ENCODE measurements at places on chromosomes 3 and 15.

- H3K27ac ChIP-seq = no peak overlapping the region
- H3K36me3 ChIP-seq = no peaks in the 10 kb centered on the region
- H3K4me1 ChIP-seq = peaks cover 2% of the 10 kb centered on the region
- H3K27me3 ChIP-seq = no peaks in the 10 kb centered on the region
Measured at GRCh38 chr3:194996746-194997145, 274.2 kb downstream of the XXYLT1 start.

- no peaks in the 10 kb centered on the region for H3K36me3 ChIP-seq
- H3K4me3 ChIP-seq = no peak overlapping the region
- no peaks in the 10 kb centered on the region for H3K4me1 ChIP-seq
Measured at GRCh38 chr15:49898575-49899283, 220.3 kb downstream of the ATP8B4 start.

DNA sequence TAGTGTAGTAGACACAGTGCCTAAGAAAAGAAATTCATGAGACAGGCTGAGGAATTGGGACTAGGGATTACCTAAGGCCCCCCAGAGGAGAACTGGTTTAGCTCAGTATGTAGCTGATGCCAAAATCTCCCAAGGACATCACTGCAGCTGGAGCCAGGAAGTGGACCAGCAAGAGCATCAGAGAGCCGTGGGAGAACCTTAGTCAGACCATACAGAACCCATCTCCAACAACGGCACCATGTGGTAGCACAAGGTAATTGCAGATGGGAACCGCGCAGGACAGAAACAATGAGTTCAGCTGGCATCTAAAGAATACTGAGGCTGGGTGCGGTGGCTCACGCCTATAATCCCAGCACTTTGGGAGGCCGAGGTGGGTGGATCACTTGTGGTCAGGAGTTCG is 81.7 kb downstream of the WNT5A start:
- H3K27me3 ChIP-seq = no peaks in the 10 kb centered on the region
- no peak overlapping the region for H3K27ac ChIP-seq
- no peaks in the 10 kb centered on the region for H3K36me3 ChIP-seq
- no peaks in the 10 kb centered on the region for H3K4me1 ChIP-seq
- no peak overlapping the region for H3K4me3 ChIP-seq

DNA sequence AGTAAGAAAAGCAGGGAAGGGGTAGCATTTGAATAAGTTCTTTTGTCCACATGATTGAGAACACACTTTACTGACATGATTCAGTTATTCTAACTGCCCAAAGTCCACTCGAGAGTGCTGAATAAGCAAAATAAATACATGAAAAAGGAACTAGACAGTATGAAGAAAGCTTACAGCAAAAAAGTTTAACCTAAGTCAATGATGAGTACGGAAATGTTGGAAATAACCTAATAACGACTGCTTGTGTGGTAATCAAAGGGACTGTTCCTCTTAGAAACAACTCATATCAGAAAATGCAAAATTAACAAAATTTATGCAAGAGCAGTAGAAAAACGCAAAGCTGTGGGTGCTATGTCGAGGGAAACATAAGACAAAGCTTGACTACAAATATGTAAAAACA is 36.6 kb downstream of the DMXL2 start:
- DNase-seq = no peak
- peaks cover 21% of the 10 kb centered on the region for H3K4me1 ChIP-seq
- H3K36me3 ChIP-seq = no peaks in the 10 kb centered on the region
- no peak overlapping the region for H3K4me3 ChIP-seq
- peak overlapping the region; percentile 81 for H3K27ac ChIP-seq

- H3K4me1 ChIP-seq = no peaks in the 10 kb centered on the region
- no peak overlapping the region for H3K27ac ChIP-seq
- H3K36me3 ChIP-seq = no peaks in the 10 kb centered on the region
- no peaks in the 10 kb centered on the region for H3K27me3 ChIP-seq
- DNase-seq = no peak
Measured at GRCh38 chr15:30041868-30042267, 40.9 kb upstream of the GOLGA8J start.

DNA sequence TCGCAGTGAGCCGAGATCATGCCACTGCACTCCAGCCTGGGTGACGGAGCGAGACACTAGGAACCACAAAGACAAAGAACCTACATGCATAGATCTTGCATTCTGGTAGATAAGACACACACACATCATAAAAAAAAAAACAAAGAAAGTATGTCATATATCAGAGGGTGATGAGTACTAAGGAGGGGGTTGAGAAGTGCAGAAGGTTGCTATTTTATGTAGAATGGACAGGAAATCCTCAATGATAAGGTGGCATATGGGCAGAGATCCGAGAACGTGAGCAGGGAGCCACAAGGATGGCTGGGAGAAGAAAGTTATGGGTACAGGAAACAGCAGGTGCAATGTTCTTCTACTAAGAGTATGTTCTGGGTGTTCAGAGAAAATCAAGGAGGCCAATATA is 118.8 kb downstream of the MEX3B start:
- no peak for DNase-seq
- no peak overlapping the region for H3K27ac ChIP-seq
- H3K36me3 ChIP-seq = no peaks in the 10 kb centered on the region
- no peaks in the 10 kb centered on the region for H3K4me1 ChIP-seq
- no peak overlapping the region for H3K4me3 ChIP-seq

DNA sequence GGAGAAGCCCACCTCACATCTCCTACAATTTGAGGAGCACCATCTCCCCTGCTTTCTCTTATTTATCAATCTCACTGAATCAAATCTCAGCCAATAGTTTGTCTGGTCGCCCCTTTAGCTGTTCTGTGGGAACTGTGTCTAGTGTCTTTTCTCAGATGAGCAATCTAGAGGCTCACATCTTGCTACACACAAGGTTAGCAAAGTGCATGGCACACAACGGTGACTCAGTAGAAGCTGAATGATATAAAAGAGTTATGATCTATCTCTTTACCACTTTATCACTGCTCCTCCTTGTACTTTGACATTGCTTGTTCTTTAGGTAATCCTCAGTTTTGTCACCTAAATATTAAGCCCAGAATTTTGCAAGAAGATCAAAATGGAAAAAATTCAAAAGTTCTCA is 16.8 kb upstream of the COLQ start:
- no peaks in the 10 kb centered on the region for H3K36me3 ChIP-seq
- no peaks in the 10 kb centered on the region for H3K27me3 ChIP-seq
- peaks cover 8% of the 10 kb centered on the region for H3K4me1 ChIP-seq

GRCh38 chr3:143578810-143579435 is 269.3 kb downstream of the SLC9A9 start:
- no peak overlapping the region for H3K27ac ChIP-seq
- H3K4me3 ChIP-seq = no peak overlapping the region
- H3K4me1 ChIP-seq = no peaks in the 10 kb centered on the region
- no peaks in the 10 kb centered on the region for H3K27me3 ChIP-seq
- DNase-seq = no peak

DNA sequence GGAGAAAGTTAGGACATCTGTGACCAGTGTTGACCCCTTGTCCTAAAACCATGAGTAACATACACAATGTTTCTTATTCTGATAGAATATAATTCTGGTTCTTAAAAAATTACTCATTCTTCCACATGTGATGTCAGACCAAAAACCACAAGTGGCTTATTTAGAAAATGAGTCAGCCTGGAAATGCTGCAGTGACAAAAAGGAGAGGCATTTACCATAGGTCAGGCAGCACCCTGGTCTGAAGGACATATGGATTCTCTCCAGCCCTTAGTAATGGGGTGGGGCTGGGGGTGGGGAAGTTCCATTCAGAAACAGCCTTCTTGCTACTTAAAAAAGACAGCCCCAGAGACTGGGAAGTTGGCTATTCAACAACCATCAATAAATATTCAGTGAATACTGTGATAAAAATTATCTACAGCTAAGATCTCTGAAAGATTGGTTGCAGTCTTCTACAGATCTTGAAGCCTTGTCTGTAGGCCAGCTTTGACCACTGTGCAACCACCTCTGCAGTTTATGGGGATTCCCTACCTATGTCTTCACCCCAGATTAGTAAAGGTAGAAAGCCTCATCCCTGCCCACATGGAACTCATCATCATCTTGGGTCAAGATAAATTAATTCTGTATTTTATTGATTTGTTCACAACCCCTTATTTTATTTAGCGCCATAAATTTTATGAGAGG is 34.9 kb upstream of the TIMP4 start:
- no peaks in the 10 kb centered on the region for H3K27me3 ChIP-seq
- peaks cover 60% of the 10 kb centered on the region for H3K4me1 ChIP-seq
- H3K4me3 ChIP-seq = no peak overlapping the region
- H3K27ac ChIP-seq = no peak overlapping the region
- H3K36me3 ChIP-seq = no peaks in the 10 kb centered on the region

- H3K4me1 ChIP-seq = peaks cover 14% of the 10 kb centered on the region
- no peaks in the 10 kb centered on the region for H3K36me3 ChIP-seq
- no peak overlapping the region for H3K4me3 ChIP-seq
- no peak overlapping the region for H3K27ac ChIP-seq
Measured at GRCh38 chr3:196736670-196737374, 2.8 kb upstream of the PAK2 start.

GRCh38 chr3:39275052-39275451 is 4.8 kb downstream of the CX3CR1 start:
- H3K4me1 ChIP-seq = no peaks in the 10 kb centered on the region
- no peak overlapping the region for H3K27ac ChIP-seq
- no peaks in the 10 kb centered on the region for H3K36me3 ChIP-seq

- H3K36me3 ChIP-seq = no peaks in the 10 kb centered on the region
- H3K4me1 ChIP-seq = no peaks in the 10 kb centered on the region
- H3K27me3 ChIP-seq = no peaks in the 10 kb centered on the region
- H3K4me3 ChIP-seq = no peak overlapping the region
- no peak for DNase-seq
Measured at GRCh38 chr15:40702077-40702476, 7.1 kb downstream of the RAD51 start.

GRCh38 chr3:126155280-126155640 is 25.1 kb downstream of the ALDH1L1 start:
- H3K27ac ChIP-seq = no peak overlapping the region
- DNase-seq = peak; percentile 48
- H3K27me3 ChIP-seq = no peaks in the 10 kb centered on the region
- H3K36me3 ChIP-seq = no peaks in the 10 kb centered on the region
- H3K4me3 ChIP-seq = no peak overlapping the region
- no peaks in the 10 kb centered on the region for H3K4me1 ChIP-seq

GRCh38 chr3:170436697-170437096 is 18.0 kb downstream of the CLDN11 start:
- DNase-seq = no peak
- no peaks in the 10 kb centered on the region for H3K4me1 ChIP-seq
- H3K27ac ChIP-seq = no peak overlapping the region
- no peaks in the 10 kb centered on the region for H3K27me3 ChIP-seq

- no peak for DNase-seq
- no peaks in the 10 kb centered on the region for H3K36me3 ChIP-seq
- no peaks in the 10 kb centered on the region for H3K4me1 ChIP-seq
- no peak overlapping the region for H3K27ac ChIP-seq
Measured at GRCh38 chr15:44765036-44765435, 28.7 kb downstream of the TRIM69 start.

- H3K36me3 ChIP-seq = no peaks in the 10 kb centered on the region
- no peak overlapping the region for H3K4me3 ChIP-seq
- DNase-seq = no peak
- peaks cover 70% of the 10 kb centered on the region for H3K4me1 ChIP-seq
- peak overlapping the region; percentile 31 for H3K27ac ChIP-seq
Measured at GRCh38 chr15:85031086-85031943, 49.7 kb downstream of the PDE8A start.

GRCh38 chr15:33956397-33956796 is 11.9 kb upstream of the CHRM5 start:
- no peak for DNase-seq
- H3K4me1 ChIP-seq = no peaks in the 10 kb centered on the region
- H3K27me3 ChIP-seq = no peaks in the 10 kb centered on the region

GRCh38 chr3:39261726-39262125 is 18.1 kb downstream of the CX3CR1 start:
- H3K4me3 ChIP-seq = no peak overlapping the region
- H3K27ac ChIP-seq = peak overlapping the region; percentile 82
- H3K27me3 ChIP-seq = no peaks in the 10 kb centered on the region
- DNase-seq = no peak
